GM06990 (cell line): ENCODE measurements at places on chromosomes 16 and 17.

DNA sequence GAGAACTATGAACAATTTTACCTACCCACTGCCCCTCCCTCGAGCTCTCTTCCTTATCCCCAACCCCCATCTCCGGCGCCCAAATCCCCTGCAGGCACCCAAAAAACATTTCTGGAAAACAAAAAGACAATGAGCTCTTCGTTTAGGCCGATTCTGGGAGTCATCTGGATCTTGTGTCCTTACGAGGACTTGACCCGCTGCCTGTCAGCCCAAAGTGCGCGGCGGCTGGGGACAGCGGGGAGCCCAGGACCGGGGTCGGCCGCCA is 524 bp downstream of the STRADA start:
- DNase-seq, result no peak

DNA sequence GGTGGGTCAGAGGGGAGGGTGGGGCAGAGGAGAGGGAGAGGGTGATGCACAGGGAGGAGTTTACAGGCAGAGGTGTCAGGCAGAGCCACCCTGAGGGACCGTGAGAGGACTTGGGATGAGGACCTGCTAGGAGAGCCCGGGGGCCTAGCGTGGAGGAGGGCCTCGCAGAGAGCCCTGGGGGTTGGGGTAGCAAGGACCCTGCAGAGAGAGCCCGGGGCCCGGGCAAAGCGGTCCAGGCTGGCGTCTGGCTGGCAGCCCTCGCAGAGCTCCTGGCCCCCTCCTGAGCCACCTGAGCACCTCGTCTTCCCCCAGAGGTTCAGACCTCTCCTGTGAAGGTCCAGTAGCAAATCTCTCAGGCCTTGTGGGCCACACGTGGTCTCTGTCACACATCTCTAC is 42.0 kb upstream of the ZNF469 start:
- DNase-seq, result no peak

DNA sequence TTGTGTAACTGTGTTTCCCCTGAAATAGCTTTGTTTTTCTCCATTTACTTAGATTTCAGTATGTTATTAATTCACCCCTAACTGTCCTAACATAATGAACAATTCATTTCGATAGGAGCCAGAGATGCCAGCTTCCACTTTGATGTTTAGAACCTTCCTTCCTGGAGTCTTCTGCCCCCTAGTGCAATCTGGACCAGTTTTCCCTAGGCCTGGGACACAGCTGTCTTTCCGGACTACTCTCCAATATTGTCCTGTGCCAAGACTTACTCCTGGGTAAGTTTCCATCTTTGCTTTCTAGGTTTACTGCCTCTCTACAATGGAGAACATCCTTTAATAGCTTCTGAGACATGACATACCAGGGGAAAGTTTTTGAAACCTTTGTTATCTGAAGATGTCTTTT is 12.8 kb downstream of the RECQL5 start:
- DNase-seq, result no peak

DNA sequence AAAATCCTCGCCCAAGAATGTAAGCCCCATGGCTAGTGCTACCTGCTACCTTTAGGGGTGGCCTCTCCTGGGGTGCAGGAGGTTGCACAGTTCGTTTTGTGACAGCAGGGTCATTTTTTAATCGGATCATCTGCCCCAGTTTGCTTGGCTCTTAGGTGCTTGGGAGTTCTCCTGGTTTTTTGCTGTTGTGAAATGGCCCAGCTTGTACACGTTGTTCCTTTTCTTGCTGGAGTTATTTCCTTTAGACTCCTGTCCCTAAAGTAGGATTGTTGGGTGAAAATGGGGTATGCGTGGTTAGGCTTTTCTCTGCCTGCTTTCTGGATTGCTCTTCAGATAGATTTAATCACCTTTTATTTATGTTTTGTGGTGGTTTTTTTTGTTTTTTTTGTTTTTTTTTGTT is 25.8 kb downstream of the ABCC1 start:
- DNase-seq, result no peak

DNA sequence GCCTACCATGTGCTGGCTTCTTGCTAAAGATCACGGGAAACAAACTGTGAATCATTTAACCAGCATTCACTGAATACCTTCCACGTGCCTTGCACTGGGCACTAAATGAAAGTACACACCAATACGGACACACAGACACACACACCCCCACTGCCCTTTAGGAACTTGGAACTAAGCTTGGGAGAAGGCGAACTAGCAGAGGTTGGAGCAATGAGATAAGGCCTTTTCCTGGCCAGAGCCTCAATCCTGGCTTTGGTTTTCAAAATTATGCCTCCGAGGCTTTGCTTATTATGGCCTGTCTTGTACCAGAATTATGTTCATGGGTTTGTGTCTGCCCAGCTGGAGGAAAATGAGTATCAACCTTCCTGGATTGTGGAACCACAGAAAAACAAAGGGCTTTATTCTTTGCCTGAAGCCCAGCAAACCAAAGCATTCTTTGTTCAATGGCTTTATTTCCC is 32.3 kb downstream of the CPPED1 start:
- no peak for DNase-seq

DNA sequence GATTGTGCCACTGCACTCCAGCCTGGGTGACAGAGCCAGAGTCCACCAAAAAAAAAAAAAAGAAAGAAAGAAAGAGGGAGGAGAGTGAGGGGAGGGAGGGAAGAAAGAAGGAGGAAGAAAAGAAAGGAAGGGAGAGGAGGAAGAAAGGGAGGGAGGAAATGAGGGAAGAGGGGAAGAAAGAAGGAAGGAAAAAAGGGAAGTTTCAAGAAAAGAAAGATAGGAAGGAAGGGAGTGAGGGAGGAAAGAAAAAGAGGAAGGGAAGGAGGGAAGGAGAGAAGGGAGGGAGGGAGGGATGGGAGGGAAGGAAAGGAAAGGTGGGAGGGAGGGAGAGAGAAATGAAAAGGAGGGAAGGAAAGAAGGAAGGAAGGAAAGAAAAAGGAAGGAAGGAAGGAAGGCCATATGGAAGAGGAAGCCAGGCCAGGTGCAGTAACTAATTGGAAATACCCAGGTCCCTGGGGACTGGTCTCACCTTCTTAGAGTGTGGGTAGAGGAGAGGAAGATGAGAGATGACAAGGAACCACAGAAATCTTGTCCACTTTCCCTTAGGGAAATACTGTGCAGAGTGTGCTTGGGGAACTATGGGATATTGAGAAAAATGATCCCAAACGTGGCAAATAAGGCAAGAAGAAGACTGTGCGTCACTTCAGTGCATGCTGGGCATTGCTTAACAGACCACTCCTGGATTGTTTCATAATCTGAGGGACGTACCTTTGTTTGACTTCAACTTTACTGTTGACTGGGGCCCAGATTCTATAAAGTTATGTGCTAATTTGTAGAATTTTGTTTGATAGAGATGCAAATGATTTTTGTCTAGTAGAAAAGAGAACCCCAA is 15.1 kb upstream of the CSNK2A2 start:
- DNase-seq, result no peak
